ENCODE measurements at places on chromosomes 13 and 19. TPM values are rescaled to one million over a fixed set of nuclear protein-coding genes. Genes with fewer than 3 reads are reported as not detected.

Gene NTN5
- not detected for total RNA-seq

Gene PSG3
- not detected for total RNA-seq

Gene ARL11
- 0.45 TPM for total RNA-seq

Gene CBY2
- total RNA-seq, result not detected

Gene SGCG
- total RNA-seq, result 0.35 TPM

Gene ZNF814
- total RNA-seq, result 3.0 TPM

Gene SIGLEC12
- 0.69 TPM for total RNA-seq

Gene SIGLEC8
- total RNA-seq, result 0.49 TPM

Gene OR10H1
- total RNA-seq, result not detected

Gene PODNL1
- 0.40 TPM for total RNA-seq

Gene NKPD1
- total RNA-seq, result 0.04 TPM

Data from K562 (cell line).